Colonic mucosa (tissue), 4 donors: ENCODE measurements at places on chromosomes 4 and X.

DNA sequence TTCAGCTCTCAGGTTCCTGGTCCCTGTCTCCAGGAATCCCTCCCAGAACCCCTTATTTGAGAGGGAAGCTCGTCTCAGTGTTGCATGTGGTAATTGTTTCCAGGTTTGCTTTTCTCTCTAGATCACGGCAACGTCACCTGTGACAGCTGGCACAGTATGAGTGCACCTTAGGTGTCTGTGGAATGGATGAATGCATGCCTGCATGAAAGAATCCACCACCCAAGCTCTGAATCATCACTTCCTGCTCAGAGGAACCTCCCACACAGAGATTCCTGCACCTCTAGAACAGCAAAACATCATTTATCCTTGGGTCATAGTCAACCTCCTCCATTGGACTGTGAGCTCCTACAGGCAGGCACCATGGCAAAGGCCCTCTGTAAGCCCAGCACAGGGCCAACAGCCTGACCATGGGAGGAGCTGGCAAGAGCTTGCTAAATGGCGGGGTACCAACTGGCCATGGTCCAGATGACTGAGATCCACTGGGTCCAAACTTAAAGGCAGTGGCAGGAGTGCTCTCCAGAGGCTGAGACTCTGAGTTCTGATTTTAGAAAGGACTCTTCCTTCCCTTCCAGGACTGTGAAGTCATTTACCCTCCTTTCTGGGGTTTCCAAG is 116.2 kb downstream of the SLC2A9 start:
- no peak for DNase-seq

GRCh38 chr4:177107288-177107921 is 202.3 kb upstream of the NEIL3 start:
- DNase-seq, result no peak

- DNase-seq, result no peak
Measured at GRCh38 chrX:46617906-46618305, 44.3 kb downstream of the CHST7 start.

- no peak for DNase-seq
Measured at GRCh38 chr4:114136069-114136468, 156.6 kb upstream of the ARSJ start.

DNA sequence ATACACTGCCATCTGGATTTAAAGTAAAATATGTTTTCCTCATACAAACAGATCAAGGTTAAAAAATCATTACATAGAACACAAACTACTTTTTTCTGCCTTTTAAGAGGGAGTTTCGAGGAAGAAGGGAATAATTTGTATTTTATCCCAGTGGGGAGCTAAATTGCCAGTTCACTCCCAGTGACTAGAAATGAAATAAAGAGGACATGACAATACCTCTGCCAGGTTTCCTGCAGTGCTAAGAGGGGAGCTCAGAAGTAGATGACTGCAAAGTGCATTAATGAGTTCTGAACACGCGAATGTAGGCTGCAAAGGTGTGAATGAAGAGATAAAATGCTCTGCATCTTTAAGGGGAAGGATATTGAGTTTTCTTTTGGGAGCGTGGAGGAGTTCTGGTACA is 69.7 kb downstream of the SRPX start:
- DNase-seq, result no peak

- DNase-seq, result no peak
Measured at GRCh38 chr4:20623939-20624338, 76.3 kb upstream of the PACRGL start.

GRCh38 chr4:150510176-150510865 is 71.6 kb upstream of the MAB21L2 start:
- DNase-seq, result no peak

GRCh38 chr4:162010362-162010761 is 153.4 kb downstream of the FSTL5 start:
- DNase-seq, result no peak

- no peak for DNase-seq
Measured at GRCh38 chrX:123217077-123217476, 33.0 kb downstream of the GRIA3 start.

GRCh38 chrX:147912093-147912801 is 528 bp downstream of the FMR1 start:
- DNase-seq, result peak; percentile 35

- no peak for DNase-seq
Measured at GRCh38 chr4:32148111-32148666, 1428.0 kb downstream of the PCDH7 start.

GRCh38 chr4:173538148-173538908 is 8.3 kb upstream of the HAND2 start:
- no peak for DNase-seq

DNA sequence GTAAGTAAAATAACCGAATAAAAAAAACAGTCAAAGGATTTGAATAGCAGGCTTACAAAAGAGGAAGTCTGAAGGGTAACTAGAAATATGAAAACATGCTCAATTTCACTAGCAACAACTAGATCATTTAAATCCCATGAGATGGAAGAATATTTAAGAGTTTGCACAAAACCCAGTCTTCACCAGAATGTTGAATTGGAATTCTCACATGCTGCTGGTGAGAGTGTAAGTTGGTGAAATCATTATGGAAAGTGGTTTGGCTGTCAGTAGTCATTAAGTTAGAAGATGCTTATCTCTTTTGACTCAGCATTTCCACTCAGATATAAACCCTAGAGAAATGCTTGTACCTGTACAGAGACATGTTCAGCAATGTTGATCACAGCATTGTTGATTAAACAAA is 110.1 kb downstream of the PGRMC2 start:
- DNase-seq, result no peak

DNA sequence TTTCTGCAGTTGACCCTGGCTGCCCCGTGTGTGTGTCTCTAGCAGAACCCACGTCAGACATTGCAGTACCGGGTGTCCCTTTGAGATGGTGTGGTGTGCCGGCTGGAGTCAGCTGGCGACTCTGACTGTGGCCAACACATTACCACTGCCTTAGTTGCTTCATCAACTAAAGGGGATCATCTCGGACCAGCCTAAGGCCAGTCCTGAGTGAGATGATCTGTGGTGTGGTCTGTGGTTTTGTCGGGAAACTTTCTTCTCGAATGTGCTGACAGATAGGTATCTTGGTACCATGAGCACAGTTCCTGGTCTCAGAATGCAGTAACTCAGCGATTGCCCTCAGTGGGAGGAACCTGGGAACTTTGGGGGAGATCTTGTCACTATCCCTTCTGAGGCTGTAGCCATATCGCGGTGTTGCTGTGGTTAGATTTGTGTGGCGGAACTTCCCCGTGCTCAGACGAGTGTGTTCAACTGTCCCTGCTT is 15.8 kb downstream of the TBC1D14 start:
- no peak for DNase-seq

GRCh38 chrX:44227991-44228390 is 115.5 kb downstream of the EFHC2 start:
- DNase-seq, result no peak

GRCh38 chr4:86544310-86544966 is 49.7 kb upstream of the PTPN13 start:
- no peak for DNase-seq

GRCh38 chr4:5399790-5400421 is 308.5 kb downstream of the EVC2 start:
- no peak for DNase-seq

DNA sequence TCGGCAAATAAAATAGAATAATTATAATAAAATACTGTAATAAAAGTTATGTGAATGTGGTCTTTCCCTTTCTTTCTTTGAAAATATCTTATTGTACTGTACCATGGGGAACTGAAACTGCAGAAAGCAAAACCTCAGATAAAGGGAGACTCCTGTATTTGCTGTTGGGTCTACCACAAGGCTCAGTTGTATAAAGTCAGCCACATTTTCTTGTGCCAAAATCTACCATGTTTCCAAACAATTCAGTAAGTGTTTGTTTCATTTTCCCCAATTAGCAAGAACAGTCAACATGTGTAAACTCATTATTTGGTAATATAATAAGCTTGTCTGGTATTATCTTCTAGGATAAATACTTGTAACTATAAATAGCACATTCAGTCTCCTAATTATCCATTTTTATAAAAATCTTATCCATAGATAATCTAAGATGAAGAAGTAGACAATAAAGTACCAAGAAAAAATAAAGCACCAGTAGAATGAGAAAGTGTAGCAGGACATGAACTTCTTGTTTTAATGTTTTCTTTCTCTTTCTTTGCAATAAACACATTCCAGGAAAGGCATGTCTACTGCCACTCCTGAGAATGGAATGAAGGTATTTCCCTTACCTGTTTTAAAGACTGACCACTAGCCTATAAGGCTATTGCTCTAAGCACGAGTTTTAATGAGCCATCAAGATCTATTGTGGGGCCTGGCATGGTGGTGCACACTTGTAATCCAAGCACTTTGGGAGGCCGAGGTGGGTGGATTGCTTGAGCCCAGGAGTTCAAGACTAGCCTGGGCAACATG is 15.0 kb upstream of the OTUD4 start:
- no peak for DNase-seq

- no peak for DNase-seq
Measured at GRCh38 chr4:180335566-180335965, 1907.6 kb upstream of the TENM3 start.

DNA sequence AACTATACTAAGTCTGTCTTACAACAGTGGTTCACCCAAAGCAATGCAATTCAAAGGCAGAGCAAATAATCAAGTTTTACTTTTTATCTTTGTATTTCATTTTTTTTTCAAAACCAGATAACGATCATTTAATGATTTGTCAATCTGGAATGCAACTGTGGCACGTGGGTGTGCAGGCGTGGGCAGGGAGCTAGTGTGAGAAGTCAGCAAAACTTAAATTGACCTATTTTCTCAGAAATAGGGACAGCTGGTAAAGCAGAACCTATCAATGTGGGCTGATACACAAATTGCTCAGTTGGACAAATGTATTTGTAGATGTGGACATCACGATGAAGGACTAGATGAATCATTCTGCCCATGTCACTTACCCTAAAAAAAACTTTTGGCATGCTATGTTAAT is 105.6 kb downstream of the CBLL2 start:
- no peak for DNase-seq

GRCh38 chr4:184851200-184851541 is 25.4 kb upstream of the ACSL1 start:
- no peak for DNase-seq

GRCh38 chrX:65034292-65034667 is 58.0 kb upstream of the ZC4H2 start:
- no peak for DNase-seq

DNA sequence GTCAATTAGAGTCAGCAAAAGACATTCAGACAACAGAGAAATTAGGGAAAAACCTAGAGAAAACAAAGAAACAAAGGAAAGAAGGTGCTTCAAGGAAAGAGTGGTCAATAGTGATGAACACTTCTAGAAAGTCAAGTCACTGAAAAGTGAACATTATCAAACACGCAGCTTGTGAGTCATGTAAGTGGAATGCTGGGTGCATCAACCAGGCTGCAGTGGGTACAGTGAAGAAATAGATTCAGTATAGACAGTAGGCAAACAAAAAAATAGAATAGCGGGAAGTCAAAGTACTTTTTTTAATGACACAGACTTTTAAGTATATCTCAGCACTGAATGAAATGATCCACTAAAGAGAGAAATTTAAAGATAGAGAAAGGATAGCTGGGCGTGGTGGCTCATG is 245.8 kb downstream of the ARHGAP24 start:
- DNase-seq, result no peak

- DNase-seq, result no peak
Measured at GRCh38 chr4:125091101-125091500, 223.7 kb upstream of the FAT4 start.

- no peak for DNase-seq
Measured at GRCh38 chrX:2719774-2720447, 28.8 kb downstream of the CD99 start.

- no peak for DNase-seq
Measured at GRCh38 chr4:155011163-155011780, 197.2 kb upstream of the NPY2R start.

GRCh38 chrX:54922547-54922946 is 1.9 kb downstream of the TRO start:
- DNase-seq, result no peak

- DNase-seq, result no peak
Measured at GRCh38 chr4:108118505-108118904, 50.2 kb downstream of the LEF1 start.

GRCh38 chr4:153713866-153714646 is 30.0 kb downstream of the TLR2 start:
- no peak for DNase-seq

GRCh38 chrX:9278475-9279233 is 186.2 kb upstream of the TBL1X start:
- no peak for DNase-seq

- no peak for DNase-seq
Measured at GRCh38 chr4:185773419-185773818, 38.6 kb downstream of the SORBS2 start.

DNA sequence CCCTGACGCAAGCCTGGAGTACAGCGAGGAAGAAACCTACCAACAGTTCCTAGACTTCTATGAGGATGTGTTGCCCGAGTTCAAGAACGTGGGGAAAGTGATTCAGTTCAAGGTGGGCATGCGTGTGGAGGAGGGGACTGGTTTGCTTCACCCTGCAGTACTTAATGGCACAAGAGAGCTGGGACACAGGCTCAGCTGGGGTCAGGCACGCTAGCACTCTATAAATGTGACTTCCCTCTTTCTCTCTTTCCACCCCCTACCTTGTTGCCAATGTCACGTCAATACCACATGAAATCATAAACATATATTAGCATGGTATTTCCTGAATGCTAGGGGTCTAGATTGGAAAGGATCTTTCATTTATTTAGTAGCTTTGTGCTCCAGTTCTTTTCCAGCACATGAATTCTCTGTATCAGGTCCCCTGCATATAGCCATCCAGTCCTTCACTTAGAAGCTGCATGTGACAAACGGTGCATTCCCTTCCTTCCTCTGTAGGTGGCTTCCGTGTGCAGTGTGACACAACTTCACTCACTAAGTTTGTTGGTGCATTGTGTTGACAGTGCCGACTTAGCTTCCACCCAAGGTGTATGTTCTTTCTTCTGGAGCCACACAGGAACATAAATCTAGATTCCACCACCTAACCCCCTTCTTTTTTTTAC is 25.6 kb downstream of the ZRSR2 start:
- no peak for DNase-seq

- DNase-seq, result no peak
Measured at GRCh38 chrX:109687903-109688302, 45.2 kb downstream of the ACSL4 start.

DNA sequence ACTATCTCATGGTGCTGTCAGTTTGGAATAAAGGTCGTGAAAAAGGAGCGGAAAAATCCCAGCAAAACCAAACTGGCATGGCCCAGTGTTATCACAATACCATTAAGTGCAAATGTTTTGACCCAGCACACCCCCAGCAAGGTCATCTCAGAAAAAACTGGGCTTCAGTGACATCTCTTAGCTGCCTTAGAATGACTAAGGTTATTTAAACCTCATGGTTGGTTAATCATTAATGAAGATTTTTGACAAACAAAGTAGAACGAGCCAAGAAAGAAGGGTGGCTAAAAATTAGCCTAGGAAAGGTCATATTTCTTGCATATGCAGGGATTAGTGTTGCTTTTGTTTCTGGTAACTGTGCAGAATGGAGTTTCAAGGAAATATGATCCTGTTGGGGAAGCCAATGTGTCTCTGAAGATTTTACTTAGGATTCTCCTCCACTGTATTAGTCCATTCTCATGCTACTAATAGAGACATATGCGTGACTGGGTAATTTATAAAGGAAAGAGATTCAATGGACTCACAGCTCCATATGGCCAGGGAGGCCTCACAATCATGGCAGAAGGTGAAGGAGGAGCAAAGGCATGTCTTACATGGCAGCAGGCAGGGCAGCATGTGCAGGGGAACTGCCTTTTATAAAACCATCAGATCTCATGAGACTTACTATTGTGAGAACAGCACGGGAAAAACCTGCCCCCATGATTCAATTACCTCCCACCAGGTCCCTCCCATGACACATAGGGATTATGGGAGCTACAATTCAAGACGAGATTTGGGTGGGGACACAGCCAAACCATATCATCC is 83.5 kb downstream of the CHRNA9 start:
- no peak for DNase-seq
